ENCODE measurements at places on chromosomes 2 and 18.

- no peak for DNase-seq
Measured at GRCh38 chr2:106032676-106033075, 161.4 kb downstream of the UXS1 start.

DNA sequence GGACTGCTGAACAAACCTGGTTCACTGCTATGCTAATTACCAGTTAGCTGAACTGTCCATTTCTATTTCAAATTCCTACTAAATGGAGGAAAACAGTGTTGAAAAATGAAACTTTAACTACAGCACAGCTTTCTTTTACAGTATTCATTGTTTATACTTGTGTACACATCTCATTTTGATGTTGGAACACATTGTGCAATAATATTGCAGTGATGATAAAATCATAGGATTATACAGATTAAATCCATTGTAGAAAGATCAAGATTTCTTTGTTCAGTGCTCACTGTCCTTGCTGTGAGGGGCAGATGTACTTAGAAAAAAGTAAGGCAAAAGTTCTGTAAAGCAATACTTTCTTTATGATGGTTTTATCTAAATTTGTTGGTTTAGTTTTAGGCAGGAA lies 1055.1 kb downstream of the LRP1B start:
- no peak for DNase-seq

- DNase-seq, result no peak
Measured at GRCh38 chr2:35510636-35511035, 844.9 kb upstream of the CRIM1 start.

- no peak for DNase-seq
Measured at GRCh38 chr2:49167131-49167530, 12.8 kb upstream of the FSHR start.

- DNase-seq, result no peak
Measured at GRCh38 chr18:21191596-21192307, 50.3 kb upstream of the GREB1L start.

GRCh38 chr2:64376926-64377325 lies 77.0 kb upstream of the LGALSL start:
- no peak for DNase-seq

DNA sequence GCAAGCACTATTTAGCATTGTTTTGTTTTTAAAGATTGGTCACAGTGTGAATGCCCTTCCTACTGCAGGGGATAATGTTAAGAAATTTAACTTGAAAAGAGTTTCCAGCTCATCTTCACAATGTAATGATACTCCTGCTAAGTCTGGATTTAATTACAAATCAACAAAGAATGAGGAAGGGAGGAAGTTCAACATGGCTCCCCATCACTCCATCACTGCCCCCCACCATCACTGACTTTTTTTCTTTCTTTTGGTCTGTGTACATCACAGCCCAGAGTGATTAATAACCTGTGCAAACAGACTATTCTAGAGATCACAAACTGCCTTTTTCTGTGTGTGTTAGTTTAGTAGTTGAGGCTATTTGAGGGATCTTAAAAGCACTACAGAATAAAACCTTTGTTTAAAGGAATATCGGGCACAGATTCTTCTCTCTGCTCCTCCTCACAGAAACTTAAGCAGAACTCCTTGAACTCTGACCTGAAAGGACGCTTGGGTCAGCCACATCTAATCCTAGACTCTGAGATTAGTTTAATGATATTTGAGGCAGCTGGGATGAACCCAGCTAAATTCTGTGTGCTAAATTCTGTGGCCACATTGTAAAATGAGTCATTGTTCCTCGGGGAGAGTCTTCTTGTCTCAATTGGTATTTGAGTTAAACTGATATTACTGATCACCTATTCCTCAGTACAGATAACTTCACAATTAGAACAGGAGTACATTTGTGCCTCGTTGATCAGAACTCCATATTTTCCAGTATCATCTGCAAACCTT lies 47.8 kb downstream of the SATB2 start:
- DNase-seq, result no peak

- no peak for DNase-seq
Measured at GRCh38 chr2:224847961-224848850, 132.0 kb upstream of the CCDC195 start.

DNA sequence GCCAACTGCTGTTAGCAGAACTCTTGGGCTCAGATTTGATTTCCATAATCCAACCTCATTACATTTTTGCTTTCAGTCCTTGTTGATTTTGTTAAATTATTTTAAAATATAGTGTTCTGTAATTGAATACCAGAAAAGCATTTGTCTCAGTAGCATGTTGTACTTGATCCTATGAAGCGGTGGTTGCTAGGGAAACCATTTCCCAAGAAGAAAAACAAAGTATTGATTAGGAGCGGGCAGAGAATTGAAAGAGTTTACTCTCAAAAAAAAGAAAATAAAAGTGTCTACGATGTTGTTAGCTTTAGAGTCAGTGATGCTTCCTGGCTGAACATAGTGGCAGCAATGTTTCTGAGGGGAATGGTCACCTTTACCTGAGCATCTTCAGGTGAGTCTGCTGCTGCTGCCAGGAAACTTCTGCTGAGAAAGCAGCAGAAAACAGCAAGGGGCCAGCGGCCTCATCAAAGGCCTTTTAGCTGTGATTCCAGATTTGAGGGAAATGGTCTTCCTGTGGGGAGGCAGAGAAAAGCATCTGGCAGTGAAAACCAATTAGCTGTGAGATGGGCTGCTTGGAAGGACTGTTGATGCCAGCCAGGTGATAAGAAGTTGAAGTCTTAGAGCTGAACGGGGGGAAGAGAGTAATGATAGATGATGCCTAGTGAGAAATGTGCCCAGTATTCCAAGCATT lies 37.1 kb downstream of the CRIM1 start:
- DNase-seq, result no peak

DNA sequence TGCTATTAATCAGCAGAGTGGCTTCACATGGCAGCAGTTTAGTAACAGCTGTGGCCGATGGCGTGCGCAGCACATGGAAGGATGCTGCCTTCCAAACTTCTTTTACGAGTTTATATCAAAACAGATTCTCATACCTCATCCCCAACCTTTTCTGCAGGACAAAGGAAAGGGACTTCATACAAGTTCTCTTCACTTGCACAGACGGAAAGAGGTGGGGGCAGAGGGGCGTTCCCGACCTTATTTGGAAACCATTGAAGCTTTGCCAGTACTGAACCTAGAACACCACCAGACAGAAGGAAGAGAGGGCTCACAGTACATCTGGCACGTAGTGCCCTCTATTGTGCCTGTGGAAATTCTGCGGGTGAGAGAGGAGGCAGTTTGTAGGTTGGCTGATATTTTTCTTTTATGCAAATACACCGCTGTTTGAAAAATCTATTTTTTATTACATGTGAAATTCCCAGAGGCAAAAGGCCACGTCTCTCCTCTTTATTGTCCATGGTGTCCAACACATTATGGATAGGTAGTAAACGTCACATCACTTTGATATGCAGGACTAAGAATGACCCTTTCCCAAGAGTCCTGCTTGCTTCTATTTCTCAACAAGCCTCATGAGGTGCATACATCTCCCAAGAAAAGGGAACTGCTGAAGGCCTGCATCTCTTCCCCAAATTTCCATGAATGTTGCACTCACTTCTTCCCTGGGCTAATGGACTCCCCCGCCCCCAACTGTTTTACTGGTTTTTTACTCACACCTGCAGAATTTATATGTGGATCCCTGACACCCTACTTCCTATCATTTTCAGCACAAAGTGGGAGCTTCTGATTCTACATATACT lies 31.3 kb downstream of the COLEC12 start:
- no peak for DNase-seq

GRCh38 chr2:239132156-239132709 lies 268.6 kb downstream of the HDAC4 start:
- no peak for DNase-seq

DNA sequence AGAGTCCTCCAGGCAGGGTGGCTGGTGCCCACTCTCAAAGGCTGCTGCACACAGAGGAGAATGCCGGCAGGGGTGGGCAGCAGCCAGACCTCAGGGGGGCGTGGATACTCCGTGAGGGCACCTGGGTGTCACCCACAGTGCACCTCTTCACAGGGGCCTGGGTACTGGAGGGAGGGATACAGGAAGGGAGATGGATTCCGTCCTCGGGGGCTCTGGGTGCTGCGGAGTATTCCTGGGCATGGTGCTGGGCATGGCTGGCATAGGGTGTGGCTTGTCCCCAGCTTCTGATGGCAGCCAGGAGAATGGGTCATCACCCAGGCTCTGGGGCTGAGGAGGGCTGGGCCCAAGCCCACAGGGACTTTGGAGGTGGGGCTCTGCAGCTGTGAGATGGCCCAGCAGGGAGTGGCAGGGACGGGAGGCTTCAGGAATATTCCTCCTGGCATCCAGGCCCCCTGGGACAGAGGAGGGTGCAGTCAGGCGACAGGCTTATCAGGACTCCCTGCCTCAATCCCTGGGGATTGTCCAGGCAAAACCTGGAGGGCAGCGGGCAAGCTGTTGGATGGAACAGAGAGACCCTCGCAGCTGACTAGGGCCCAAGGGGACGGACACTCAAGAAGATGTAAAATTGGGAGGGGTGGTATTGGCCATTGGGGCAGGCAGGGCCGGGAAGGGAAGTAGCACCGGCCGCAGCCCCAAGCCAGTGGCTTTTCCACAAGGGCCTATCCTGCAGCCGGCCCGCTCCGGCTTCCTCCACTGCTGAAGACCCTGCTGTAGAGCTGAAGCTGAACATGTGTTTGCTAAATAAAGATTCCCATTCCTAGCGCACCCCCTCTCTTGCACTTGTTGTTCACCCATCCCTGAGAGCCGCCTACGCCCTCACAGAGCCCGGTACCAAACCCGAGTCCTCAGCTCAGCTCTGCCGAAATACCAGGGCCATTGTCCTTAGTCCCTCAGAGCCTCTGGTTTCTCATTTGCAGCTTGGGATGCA lies 5.7 kb upstream of the KLHL30 start:
- no peak for DNase-seq

DNA sequence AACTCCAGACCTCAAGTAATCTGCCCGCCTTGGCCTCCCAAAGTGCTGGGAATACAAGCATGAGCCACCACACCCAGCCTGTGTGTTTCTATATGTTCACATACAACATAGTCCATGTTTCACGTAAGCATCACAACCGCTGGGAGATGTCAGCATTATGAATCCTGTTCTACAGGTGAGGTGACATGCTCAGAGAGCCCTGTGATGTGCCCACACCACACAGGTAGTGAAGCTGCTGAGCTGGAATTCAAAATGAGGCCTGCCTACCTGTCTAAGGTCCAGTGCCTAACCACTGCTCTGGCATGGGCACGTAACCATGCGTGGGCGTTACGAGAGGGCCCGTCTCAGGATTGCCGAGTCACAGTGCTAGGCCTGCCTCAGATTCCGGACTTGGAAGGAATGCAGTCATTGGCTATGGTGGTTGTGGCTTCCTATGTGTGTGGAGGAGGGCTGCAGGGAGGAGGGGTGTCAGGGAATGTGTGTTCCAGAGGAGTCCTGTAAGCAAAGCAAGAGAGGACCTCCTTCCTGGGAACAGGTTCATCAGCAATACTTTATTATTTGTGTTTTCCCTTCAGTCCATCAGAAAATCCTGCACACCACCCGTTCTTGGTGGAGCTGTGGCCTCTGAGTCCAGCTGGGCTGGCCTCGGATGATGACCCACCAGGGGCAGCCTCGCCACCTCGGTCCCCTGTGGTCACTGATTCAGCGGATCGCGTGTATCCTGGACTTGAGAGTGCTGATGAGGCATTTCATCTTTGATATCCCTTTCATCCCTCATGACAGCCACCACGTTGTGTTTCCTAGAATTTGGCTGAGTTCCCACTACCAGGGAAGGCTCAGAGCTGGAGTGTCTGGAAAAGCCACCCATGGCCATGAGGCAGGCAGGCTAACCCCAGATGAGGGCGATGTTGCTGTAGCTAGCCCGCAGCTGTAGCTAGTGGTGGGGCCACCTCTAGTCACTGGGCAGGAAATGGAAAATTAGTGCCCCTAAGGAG lies 31.1 kb downstream of the HK2 start:
- DNase-seq, result no peak

DNA sequence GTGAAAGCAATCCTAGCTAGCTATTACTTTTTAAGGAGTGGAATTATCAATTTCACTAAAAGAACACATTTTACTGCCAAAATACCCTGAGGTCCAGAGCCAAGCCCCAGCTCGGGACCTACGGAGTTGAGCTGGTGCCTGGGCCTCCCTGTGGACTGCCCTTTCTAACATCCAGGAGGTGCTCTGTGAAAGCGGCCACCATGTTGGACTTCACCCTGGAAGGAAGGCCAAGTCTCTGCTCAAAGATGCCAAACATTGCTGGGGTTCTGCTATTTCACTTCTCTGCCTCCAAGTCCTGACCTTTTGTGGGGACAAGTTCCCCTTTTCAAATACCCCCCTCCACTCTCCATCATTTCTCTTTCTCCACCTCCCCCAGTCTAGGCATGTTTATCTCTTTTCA lies 498.7 kb upstream of the RAB6C start:
- DNase-seq, result no peak

DNA sequence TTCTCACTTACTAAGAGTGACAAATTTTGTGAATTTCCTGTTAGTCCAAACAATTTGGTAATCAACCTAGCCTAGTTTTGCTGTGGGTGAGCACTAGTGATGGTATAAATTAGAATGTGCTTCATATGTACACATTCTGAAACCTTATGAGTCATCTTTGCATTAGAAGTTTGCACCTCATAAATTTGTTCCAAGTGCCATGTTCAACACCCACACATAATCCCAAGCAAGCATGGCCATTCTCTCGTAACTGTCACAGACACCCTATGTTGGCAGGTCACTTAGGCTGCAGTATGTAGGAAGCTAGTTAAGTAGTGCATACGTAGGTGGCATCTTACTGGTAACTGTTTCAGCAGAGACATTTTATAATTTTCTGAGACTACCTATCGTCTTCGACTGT lies 46.9 kb downstream of the NAB1 start:
- no peak for DNase-seq

GRCh38 chr18:42813570-42813969 lies 301.9 kb downstream of the RIT2 start:
- no peak for DNase-seq

Measured in activated T-helper 1 cell treated with anti-CD3 and anti-CD28 coated beads, Interleukin-12 subunit alpha, Interleukin-12 subunit beta, Interleukin-2, Interleukin-4 antibody, amounts not matched to agents 30 ng/mL and 10 ng/mL and 1 ng/mL, durations not matched to agents 14 hours and 24 hours and 36 hours (primary cell).